ENCODE measurements at places on chromosomes 4 and X.

- no peak for DNase-seq
These were observed 26.7 kb upstream of the TBC1D19 start for GRCh38 chr4:26557164-26557563.

GRCh38 chr4:128323401-128323800, 35.8 kb upstream of the PGRMC2 start:
- no peak for DNase-seq

DNA sequence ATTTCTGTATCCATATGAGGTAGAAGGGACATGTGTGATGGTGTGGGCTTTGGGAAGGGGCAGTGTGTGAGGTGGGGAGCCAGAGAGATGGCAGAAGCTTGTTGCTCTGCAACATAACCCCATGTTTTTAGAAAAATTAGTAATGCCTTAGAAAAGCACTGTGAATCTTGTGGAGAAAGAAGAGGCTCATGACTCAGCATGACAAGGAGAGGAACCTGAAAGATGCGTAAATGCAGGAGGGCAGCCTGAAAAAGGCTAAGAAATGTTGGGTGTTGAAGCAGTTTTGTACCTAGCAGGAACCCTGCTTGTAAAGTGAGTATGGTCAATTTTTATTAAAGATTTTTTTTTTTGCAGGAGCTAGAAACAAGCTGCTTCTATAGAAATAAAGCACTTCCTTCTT, 59.8 kb downstream of the ARSJ start:
- no peak for DNase-seq

GRCh38 chrX:65712005-65712806, 44.8 kb downstream of the MSN start:
- DNase-seq = no peak

- no peak for DNase-seq
These were observed 114.1 kb downstream of the SPRY1 start for GRCh38 chr4:123510659-123511058.

GRCh38 chrX:118751950-118752783, 24.8 kb downstream of the IL13RA1 start:
- no peak for DNase-seq

- no peak for DNase-seq
These were observed 300.4 kb downstream of the LDB2 start for GRCh38 chr4:16597845-16598596.

DNA sequence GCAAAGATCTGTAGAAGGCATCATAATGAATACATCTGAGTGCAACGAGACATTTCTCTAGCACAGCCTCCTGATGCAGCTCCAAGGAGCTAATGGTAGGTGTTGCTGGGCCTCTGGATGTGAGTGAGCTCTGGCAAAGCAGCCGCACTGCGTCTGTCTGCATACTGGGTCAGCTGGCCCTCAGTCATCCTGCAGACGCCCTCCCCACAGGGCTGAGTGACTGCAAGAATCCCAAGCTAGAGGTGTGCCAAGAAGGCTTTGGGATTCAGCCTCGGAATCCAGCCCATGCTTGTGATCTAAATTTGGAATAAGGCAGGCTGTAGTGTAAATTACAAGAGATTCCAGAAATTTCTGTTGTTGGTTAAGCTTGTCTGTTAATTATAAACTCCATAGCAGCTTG, 18.5 kb downstream of the HERC3 start:
- DNase-seq = no peak

All from activated CD4-positive, alpha-beta T cell treated with anti-CD3 and anti-CD28 coated beads, Interleukin-2, amount 50 U/mL, for 4 hours (primary cell).